ENCODE measurements at places on chromosomes 5 and 9.

GRCh38 chr9:33946779-33947535 lies 101.7 kb downstream of the UBAP2 start:
- no peak for DNase-seq

DNA sequence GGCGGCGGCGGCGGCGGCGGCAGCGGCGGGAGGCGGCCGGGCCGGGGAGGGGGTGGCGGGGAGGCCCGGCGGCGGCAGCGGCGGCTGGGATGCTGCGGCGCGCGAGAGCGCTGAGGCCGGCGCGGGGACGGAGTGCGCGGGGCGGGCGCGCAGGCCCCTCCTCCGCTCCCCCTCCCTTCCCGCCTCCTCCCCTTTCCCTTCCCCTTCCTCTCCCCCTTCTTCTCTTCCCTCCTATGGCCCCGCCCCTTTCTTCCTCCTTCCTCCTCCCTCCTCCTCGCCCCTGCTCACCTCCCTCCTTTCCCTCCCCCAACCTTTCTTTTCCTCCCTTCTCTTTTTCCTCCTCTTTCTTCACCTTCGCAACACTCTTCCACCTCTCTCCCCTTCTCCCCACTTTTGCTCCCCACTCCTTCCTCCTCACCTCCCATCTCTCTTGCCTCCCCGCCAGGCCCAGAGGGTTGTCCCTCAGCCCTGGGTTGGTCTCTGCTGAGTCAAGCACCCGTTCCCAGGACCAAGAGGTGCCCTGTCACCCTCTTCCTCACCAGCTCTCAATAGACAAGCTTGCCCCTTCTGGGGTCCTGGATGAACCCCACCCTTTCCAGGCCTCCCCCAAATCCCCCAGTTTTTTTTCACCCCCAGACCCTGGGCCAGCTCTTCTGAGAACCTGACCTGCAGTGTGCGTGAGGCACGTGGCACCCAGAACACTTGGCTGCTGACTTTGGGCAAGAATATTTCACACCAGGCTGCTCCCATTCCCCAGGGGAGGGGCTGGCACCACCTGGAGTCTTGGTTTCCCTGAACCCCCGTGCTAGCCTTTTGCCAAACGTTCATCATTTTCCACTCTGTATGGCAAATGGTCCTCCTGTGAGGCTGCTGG lies at the start of gene SEMA4D:
Gene SEMA4D, minus strand, starts transcription at position 136 of the 874 bp plus-strand sequence. CDS start 92,657 bp downstream, outside the sequence.
- DNase-seq, result peak; percentile 58

DNA sequence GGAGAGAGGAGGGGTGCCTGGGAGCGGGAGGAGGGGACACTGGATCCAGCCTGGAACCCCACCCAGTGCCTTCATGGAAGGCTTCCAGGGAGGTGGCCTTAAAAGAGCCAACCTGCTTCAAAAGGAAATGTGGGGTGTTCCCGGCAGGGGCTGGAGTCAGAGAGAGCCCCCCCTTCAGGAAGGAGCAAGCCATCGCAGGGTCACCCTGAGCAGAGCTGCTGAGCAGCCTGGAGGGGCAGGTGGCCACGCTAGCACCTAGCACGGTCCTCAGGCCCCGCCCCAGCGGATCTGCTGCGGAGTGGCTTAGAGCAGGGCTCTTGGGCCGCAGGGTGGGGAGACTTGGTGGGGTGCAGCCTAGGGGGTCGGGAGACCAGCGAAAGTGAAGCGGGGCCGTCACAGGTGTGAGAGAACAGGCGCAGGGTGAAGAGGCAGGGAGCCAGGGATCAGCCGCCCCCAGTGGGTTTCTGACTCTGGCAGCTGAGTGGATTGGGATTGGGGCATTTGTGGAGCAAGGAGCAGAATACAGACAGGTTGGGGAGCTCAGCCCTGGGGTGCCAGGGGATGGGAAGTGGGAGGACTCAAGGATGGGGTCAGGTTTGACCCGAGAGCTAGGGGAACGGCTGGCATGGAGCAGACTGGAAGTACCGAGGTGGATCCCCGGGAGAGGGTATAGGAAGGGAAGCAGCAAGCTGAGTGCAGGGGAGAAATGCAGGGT lies 1.5 kb downstream of the LCN2 start:
- no peak for DNase-seq

- DNase-seq, result no peak
These were observed 56.2 kb upstream of the GARNL3 start for GRCh38 chr9:127208416-127208815.

DNA sequence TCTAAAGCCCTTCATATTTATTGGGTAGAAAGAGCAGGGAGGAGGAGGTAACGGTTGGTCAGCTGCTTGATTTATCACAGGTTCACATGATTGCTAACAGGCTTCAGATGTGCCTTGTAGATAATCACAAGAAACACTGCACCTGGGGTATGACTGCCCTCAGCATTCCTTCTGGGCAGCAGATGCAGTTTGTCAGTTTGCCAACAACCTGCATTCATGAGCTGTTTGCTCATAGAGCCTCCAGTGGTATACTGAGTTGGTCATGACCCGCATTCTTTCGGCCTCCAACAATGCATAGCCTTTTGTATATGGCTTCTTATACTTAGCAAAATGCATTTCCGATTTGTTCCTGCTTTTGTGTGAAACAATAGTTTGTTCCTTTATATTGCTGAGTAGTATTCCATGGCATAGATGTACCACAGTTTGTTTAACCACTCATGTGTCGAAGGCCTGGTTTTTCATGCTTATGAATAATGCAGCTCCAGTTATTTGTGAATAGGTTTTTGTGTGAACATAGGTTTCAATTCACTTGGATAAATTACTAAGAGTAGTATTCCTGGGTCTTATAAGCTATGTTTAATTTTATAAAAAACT lies 83.6 kb downstream of the ARHGEF28 start:
- DNase-seq, result no peak

- no peak for DNase-seq
These were observed 19.8 kb downstream of the SLC6A18 start for GRCh38 chr5:1244976-1245375.
